ENCODE measurements at places on chromosomes 2 and 18.

GRCh38 chr2:200640176-200640575 lies 54.4 kb downstream of the AOX1 start:
- DNase-seq = no peak

- no peak for DNase-seq
Observed at GRCh38 chr2:234102112-234102511, 51.6 kb downstream of the SPP2 start.

DNA sequence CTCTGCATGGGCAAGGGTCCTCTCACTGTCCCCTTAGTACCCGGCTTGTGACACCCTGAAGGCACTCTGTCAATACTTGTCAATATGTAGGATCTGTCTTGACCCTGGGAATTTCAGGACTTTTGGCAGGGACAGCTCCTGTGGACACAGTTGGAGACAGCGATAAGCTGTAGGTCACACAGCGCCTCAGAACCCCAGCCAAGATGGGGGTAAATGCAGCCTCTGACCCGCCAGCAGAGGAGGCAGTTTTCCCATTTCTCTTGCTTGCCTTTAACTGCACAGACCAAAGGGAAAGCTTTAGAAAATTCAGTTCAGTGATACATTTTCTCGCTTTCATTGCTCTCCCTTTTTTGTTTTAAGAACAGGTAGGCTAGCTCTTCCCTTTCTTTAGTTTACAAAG lies 54.8 kb upstream of the KLHL29 start:
- no peak for DNase-seq

DNA sequence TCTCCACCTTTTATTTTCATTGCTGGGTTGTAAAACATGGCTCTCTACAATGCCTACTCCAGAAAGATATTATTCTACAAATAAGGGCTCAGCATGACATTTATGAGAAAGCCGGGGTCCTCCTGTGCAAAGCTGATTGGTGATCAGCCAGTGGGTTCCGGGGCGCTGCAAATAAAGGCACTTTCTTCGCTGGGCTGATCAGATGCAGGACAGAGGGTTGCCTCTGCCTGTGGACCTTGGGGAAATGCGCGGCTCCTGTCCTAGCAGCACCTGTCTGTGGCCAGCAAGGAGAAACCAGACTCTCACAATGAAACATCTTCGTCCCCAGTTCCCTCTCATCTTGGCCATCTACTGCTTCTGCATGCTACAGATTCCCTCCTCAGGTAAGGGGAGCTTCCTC lies at the start of gene NMS:
Gene NMS (plus strand): TSS at position 301 of the 400 bp plus-strand sequence. CDS start 7 bp downstream, at position 308.
- DNase-seq = no peak

DNA sequence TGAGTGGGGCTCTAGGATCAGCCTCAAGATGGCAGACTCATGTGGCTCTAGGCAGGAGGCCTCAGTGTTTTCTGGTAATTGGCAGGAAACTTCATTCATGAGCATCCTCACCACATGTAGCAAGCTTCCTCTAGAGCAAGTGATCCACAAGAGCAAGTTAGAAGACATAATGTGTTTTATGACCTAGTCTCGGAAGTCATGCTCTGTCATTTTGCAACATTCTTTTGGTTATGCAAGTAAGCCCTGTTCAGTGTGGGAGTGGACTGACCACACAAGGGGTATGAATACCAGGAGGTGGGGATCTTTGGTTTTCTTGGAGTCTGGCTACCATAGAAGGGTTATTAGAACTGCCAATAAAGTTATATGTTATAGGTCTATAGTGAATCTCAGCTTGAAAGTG lies 66.8 kb upstream of the STK39 start:
- no peak for DNase-seq

DNA sequence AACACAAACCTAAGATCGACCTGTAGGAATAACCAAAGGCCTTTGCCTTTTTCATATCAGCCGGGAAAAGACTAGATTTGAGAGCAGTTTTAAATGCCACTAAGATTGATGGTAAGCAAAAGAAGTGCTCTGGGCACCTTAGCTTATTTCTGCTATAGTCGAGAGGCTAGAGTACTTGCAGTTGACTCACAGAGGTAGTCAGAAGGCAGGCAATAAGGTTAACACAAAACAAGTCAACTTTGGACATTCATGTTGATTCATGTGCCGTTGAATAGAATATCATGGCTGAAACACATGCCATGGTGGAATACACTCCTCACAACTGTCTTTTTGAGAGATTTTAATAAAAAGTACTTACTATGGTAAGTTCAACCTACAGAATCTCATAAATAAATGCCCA lies 507.6 kb downstream of the ZEB2 start:
- DNase-seq = no peak

DNA sequence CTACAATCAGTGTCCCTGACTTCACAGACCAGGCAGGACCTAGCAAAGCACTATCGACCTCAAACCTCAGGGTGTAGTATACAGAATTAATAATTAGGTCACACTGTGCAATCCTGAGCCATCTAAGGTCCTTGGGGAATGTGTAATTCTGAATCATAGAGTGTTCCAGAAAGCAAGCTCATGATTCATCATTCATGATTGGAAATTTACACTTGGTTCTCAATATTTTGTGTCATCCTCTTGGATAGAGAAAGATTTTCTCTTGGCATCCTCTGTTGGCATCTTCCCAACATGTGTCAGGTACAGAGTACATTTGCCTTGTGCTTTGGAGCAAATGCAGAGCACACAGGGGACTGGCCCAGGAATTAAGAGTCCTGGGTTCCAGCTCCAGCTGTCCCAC lies 245.0 kb upstream of the NT5C1B start:
- no peak for DNase-seq

DNA sequence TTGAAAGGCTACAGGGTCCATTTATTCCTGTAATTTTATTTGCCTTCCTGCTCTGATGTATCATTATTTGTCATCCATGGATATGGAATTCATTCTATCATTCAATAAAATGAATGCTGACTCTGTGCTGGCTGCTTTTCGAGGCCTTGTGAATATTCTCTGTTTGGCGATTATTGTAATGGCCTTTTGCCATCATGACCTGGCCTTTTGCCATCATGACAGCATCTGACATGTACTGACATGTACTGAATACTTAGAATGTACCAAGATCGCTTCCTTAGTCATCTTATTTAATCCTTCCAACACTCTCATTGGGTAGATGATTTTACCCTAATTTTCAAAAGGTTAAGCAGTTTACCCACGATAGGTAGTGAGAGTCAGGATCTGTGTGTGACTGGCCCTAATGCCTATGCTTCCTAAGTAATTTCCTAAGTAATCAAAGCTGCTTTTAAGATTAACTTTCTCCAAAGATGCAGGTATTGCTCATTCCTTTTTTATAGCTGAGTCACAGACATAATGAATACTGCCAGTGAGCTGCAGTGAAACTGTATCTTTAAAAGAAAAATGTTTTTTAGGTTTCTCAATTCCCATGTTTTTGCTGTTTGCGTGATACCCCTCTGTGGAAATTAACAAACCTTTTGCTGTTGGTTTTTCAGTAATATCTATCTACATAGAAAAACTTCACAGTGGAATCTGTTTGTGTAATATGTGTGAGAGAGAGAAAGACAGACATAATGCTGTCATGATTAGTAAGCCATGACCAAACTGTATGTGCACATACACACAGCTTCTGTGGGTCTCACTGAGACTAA lies 127.8 kb downstream of the CERS6 start:
- DNase-seq = peak; percentile 70

GRCh38 chr2:125313806-125314205 lies 1288.7 kb downstream of the CNTNAP5 start:
- DNase-seq = no peak

GRCh38 chr2:70113359-70114070 lies 26.2 kb downstream of the PCBP1 start:
- no peak for DNase-seq

- no peak for DNase-seq
Observed at GRCh38 chr2:65436824-65437221, 4.4 kb upstream of the SPRED2 start.

DNA sequence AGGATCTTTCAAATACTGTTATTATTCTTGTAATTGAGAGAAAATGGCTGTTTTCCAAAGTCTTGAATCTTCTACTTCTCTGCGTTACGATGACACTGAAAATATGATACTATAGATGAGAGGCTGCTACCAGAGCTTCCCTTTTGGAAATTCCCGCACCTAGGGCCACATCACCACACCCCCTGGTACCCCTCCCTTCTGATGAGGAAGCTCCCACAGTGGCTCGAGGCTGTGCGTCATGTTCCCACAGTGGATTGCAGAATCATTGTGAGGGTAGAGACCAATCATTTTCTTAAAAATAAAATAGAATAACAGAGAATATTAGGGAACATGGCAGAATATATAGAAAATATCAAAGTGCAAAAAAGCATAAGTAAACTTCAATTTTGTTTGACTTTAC lies 268.9 kb upstream of the SMIM21 start:
- DNase-seq = no peak

DNA sequence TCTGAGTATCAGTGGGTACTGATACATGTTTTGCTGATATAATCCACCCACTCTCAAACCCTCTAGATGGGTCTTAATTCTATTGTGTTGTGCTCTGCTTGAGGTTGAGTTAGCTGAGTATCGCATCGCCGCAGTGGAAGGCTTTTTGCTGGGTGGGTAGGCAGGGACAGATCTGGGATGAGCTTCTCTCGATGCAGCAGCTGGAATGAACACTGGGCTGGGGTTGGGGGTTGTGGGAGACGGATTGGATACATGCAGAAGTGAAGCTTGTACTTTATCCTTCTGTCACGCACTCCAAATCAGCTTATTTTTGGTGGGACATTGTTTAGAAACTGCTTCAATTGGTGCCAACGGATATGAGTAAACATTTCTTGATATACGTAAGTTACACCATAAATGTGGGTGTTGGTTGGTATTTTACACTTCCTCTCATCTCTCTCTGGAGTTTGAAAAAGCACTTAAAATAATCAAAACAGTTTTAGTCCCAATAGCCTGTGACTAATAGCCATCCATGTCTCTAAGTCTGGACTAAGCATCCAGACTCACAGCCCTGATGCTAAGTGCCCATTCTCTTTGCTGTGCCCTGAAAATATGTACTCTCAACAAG lies 107.1 kb downstream of the POLE4 start:
- DNase-seq = no peak

DNA sequence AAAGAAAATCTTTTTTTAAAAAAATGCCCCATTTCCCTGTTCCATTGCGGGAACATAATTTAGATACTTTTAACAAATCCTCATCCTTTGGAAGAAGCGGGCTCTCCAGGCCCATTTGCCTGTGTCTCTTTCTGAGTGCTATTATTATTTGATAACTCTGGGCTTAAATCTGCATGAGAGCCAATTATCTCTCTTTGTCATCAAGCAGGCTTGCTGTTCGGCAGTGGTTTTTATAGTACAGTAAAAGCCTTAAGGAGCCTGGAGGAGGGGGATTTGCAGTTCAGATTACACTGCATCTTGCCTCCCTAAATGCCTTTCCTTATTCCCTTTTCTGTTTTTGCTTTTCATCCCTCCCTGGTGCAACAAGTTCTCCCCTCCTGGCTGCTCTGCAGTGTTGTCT lies 50.6 kb downstream of the CELF4 start:
- no peak for DNase-seq

GRCh38 chr2:186590759-186591505 lies 1.1 kb downstream of the ITGAV start:
- DNase-seq = peak; percentile 14

- peak; percentile 11 for DNase-seq
Observed at GRCh38 chr2:237968048-237968862, 1.4 kb downstream of the UBE2F start.

DNA sequence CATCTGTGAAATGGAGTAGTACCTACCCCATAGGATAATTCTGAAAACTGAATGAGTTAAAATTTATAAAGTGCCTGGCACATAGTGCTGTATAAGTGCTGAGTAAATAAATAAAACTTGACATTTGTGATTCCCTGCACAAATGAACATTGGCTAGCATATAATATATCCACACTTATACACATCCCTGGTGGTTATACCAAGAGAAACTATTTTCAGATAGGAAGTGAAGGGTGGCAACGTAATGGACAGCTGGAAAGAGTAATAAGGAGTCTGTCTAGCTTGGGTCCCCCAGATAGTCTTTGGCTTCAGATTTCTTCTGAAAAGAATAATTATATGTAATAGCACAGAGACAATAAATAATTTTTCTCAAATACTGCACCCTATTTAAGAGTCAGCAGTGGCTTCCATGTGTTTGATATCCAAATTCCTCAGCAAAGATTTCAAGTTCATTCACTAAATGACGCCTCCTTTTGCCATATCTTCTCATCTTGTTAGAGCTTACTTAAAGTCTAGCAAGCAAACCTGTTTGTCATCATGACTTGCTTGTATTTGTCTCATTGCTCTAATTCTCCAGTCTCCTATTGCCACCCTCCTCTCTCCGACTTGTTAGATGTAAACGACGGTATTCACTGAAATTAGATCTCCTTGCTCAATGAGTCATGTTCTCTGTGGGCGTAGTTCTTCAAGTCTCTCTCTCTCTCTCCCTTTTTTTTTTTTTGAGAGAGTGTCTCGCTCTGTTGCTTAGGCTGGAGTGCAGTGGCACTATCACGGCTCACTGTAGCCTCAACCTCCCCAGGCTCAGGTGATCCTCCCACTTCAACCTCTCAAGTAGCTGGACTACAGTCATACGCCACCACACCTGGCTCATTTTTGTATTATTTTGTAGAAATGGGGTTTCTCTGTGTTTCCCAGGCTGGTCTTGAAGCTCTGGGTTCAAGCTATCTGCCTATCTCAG lies 8.7 kb upstream of the ADGRF3 start:
- DNase-seq = no peak

DNA sequence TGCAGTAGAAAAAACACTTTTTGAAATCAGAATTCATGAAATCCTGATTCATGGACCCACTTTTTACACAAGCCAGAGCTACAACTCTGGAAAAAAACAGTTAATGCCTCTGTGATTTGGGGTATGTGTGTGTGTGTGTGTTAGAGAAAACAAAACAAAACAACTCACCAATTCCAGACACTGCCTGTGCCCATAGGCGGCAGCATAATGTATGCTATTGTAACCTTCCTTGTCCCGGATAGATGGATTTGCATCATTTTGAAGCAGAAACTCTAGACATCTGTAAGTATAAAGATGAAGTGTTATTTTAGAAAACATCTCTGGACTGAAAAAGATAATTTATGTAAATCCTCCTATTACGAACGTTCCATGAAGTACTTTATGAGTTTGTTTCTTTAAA lies 152.0 kb upstream of the PGAP1 start:
- DNase-seq = no peak

DNA sequence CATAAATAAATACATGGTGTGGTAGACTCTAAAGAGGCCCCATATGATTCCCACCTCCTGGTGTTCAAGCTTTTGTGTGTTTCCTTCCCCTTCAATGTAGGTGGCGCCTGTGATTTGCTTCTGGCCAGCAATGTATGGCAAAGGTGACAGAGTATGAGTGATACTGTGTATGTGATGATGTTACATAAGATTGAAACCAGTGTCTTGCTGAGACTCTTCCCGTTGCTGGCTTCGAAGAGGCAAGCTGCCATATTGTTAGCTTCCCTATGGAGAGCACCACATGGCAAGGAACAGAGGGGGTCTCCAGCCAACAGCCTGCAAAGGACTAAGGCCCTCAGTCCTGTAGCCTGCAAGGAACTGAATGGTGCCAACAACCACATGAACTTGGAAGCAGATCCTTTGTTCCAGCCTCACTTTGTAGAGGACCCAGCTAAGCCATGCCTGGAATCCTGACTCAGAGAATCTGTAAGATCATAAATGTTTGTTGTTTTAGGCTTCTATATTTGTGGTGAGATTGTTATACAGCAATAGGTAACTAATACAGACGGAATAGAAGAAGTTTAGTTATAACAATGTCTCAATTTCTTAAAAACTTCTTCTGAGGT lies 1.7 kb upstream of the SMAD4 start:
- DNase-seq = peak; percentile 79

GRCh38 chr2:102509749-102510148 lies 36.7 kb downstream of the SLC9A4 start:
- DNase-seq = no peak
